Activated CD4-positive, alpha-beta T cell treated with anti-CD3 and anti-CD28 coated beads, Interleukin-2, amount 50 U/mL, for 4 hours (primary cell): ENCODE measurements at places on chromosomes 13 and 19.

DNA sequence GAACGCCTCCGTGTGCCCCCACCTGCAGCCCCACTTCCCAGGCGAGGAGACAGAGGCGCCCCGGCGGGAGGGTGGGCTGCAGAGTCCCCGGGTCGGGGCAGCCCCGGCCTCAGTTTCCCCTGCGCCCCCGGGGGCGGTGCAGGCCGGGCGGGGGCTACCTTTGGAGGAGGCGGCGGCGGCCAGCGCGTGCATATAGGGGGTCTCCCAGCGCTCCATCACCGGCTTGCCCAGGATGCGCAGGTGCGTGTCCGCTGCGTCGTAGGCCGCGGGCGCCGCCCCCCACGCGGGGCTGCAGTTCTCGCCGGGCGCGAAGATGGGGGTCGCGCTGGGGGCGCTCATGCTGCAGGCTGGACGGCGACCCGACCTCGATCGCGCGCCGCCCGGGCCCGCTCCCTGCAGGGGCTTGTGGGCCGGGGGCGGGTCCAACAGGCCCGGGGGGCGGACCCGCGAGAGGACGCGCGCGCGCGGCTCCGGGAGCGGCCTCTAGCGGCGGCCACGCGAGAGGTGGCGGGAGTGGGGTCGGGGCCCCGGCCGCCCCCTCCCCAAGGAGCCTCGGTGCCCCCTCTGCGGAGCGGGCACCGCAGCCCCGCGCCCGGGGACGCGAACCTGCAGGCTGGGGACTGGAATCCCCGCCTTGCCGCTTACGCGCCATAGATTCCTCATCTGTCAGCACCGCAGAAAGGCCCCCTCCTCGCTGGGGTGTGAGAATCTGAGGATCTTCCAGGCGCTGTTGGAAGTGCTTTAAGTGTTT is at the start of gene GAMT:
Gene GAMT (minus strand): TSS at position 405 of the 751 bp plus-strand sequence. CDS start 66 bp downstream, at position 339.
- DNase-seq, result peak; percentile 40

DNA sequence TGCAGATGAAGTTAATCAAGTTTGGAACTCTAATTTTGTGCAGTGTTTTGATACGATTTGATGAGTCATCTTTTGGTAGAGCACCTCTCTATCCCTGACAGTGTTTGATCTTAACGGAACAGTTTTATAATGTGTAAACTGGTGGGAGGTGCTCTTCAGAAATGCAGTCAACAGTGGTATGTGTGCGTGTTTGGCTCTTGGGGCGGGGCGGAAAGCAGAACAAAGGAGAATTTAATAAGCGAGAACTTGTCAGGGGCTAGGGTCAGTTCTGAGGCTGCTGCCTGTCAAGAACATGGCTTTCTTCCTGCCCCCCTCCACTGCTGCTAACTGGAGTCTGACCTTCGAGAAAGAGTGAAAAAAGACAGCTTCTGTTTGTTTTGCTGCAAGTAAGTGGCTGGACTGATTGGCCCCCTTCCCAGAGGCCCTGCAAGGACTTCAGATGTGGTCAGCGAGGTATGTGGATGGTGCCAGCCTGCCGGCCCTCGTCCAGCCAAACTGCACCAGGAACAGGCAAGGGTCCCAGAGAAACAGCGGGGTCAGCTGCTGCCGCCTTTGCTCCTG is 40.8 kb downstream of the BBC3 start:
- peak; percentile 58 for DNase-seq

DNA sequence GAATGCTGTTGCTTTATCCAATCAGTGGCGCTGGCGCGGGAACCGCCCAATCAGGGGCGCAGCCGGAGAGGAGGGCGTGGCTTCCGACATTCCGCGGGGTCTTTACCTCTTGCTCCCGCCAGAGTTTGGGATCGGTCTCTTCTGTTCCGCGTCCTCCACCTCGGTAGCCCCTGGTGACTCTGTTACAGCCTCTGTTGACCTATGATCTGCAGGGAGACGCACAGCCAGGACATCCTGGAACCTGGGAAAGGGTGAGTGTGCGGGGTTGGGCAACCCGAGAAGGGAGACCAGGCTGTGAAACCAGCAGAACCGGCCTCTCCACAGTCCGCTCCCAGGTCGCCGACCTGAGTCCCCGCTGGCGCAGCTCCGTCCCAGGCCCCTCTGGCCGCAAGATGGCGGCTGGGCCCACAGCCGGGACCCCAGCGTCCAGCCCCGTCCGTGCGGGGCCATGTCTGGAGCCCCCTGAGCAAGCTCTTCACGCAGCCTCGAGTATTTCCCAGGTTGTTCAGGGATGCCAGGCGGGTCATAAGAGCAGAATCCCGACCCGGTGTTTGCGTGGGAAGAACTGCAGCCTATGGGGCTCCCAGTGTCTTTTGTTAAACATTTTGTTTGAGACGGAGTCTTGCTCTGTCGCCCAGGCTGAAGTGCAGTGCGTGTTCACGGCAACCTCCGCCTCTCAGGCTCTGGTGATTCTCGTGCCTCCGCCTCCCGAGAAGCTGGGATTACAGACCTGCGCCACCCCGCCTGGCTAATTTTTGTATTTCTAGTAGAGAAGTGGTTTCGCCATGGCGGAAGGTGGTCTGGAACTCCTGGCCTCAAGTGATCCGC is 4.4 kb upstream of the ZNF681 start:
- peak; percentile 77 for DNase-seq

- DNase-seq, result no peak
These were observed 33.7 kb downstream of the SIAH3 start for GRCh38 chr13:45817833-45818232.

- DNase-seq, result no peak
These were observed 41.6 kb downstream of the PAN3 start for GRCh38 chr13:28179974-28180373.

GRCh38 chr13:111080642-111081041 is 34.5 kb upstream of the ARHGEF7 start:
- no peak for DNase-seq

- DNase-seq, result no peak
These were observed 46.8 kb downstream of the CCNE1 start for GRCh38 chr19:29858621-29859020.

DNA sequence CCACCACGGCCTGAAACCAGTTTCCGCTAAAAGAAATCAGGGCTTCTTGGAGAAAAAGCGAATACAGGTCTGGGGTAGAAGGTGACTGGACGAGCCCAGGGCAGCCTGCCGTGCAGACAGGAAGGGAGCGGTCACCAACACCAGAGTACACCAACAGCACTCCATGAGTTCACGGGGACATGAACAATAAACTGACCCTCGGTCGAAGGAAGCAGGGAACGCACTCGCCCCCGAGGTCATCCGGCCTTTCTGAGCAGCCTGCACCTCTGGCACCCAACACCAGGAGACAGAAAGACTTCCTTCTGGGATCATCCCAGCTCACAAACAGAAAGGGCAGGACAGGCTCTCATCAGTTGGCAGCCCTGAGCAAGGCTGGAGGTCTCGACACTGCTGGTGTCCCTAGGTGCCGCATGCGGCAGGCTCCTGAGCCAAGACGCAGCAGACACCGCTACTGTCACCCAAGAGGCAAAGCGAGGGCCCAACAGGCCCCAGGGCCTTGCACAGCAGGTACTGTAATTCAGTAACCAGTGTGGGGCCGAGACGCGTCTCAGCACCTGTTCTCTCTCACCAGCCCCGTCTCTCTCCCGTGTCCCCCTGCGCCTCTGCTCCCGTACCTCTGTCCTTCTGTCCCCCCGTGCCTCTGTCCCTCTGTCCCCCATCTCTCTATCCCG is 18.0 kb downstream of the DCUN1D2 start:
- DNase-seq, result no peak

- no peak for DNase-seq
These were observed 6.2 kb downstream of the PDE4C start for GRCh38 chr19:18219911-18220631.

GRCh38 chr13:112619730-112620631 is 32.0 kb upstream of the TUBGCP3 start:
- no peak for DNase-seq

DNA sequence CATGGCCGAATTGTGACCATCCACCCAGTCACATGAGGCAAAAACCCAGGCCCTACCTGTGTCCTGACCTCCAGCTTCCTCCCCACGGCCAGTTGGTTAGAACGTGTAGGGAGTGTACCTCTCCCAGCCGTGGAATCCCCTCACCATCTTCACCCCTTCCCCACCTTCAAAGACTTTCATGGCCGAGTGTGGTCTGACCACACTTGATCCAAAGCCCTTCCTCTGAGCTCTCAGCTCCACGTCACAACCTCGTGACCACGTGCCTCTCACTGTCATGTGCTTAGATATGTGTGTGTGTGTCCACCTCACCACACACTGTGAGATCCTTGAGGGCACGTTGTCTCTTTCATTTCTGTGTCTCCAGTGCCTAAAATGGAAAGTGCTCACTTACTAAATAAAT is 48.6 kb upstream of the UBE2L5 start:
- DNase-seq, result peak; percentile 12

DNA sequence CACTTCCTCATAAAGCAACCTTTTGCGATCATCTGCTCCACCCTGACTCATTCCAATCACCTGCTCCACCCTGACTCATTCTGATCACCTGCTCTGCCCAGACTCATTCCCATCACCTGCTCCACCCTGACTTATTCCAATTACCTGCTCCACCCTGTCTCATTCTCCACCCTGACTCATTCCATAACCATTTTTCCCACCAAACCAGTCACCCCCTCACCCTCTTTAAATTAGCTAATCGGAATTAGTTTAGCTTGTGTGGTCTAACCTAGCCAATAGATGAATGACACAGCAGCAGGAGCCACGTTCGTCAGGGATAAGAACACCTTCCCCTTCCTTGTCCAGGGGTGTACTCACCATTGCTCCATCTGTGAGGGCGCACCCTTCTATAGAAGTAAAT is 134.0 kb downstream of the COG6 start:
- no peak for DNase-seq

DNA sequence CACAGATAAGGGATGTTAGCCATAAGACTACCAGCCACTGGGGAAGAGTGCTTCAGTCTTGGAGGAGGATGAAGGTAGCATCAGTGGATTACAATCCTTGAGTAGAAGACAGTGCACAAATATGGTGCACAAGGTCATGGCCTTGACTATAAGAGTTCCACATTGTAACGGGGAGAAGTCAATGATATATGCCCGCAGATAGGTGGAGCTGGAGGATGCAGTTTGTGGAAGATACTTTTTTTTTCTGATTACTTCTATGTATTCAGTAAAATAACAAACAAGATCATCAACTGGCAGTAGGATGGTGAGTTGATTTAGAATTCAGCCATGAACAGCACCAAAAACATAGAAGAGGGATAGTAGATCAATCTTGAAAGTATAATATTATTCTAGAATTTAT is 926.8 kb upstream of the MIR17HG start:
- no peak for DNase-seq

DNA sequence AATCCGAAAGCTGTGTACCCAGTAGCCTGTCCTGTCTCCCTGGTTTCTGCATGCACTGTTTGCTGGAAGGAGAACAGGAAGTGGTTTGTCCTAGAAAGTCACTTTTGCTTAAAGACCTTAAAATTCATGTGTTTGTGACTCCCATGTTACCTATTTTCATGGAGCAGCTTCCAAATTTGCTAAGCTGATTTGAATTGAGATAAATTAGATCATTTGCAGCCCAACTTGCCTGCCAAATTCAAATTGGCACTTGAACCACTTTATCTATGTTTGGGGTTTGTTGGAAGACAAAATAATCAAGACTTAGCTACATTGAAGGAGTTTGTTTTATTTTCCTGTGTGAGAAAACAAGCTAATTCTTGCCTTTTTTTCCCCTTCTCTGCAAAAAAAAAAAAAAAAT is 532.5 kb downstream of the DIAPH3 start:
- no peak for DNase-seq

- DNase-seq, result peak; percentile 36
These were observed 4.4 kb upstream of the KCNN4 start for GRCh38 chr19:43784981-43785808.

GRCh38 chr13:114034481-114034891 is 60.6 kb upstream of the C13orf46 start:
- no peak for DNase-seq

DNA sequence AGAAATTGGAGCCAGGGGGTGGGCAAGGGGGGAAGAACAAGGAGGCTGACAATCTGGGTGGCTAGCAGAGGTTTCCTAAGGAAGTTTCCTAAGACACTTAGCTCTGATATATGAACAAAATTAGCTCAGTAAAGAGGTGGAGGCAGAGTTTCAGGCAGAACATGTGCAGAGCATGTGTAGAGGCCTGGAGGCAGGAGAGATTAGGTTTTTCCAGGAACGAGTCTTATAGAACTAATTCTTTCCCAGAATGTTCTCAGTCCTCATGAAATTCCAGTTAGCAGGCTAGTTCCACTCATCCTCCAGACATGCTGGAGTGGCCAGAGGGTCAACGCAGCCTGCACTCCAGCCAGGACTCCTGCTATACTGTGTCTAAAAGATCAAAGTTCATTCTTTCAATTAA is 184.7 kb downstream of the LACC1 start:
- no peak for DNase-seq

GRCh38 chr13:75415694-75416093 is 66.3 kb downstream of the TBC1D4 start:
- no peak for DNase-seq

DNA sequence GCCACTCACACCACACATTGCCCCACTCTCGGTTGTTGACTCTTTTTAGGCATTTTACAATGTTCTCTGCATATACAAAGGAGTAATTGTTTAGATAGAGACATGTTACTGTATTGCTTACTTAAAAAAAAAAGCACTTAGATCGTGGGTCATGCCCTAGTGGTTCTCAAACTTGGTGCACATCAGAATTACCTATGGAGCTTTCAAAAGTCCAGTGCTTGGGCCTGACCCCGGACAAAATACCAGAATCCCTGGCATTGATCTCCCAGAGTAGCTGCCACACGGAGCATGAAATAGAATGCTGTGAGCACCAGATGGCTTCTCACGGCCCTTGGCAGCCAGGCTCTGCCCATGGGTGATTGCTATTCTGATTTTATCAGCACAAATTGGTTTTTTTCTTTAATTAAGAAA is 20.0 kb downstream of the ACP7 start:
- no peak for DNase-seq

GRCh38 chr13:50712456-50712855 is 131.0 kb downstream of the DLEU7 start:
- no peak for DNase-seq

GRCh38 chr13:45468635-45469034 is 3.9 kb downstream of the COG3 start:
- no peak for DNase-seq

GRCh38 chr19:47120470-47121067 is 7.0 kb upstream of the ZC3H4 start:
- DNase-seq, result no peak

GRCh38 chr19:49749771-49750170 is 13.3 kb downstream of the TSKS start:
- no peak for DNase-seq
